NCI-H2081 treated with DMSO at 0.1 percent for 48 hours (cell line): ENCODE measurements at places on chromosomes 12 and 14.
A peak's percentile ranks its signal among the peaks of the same experiment; 100 is the strongest.

DNA sequence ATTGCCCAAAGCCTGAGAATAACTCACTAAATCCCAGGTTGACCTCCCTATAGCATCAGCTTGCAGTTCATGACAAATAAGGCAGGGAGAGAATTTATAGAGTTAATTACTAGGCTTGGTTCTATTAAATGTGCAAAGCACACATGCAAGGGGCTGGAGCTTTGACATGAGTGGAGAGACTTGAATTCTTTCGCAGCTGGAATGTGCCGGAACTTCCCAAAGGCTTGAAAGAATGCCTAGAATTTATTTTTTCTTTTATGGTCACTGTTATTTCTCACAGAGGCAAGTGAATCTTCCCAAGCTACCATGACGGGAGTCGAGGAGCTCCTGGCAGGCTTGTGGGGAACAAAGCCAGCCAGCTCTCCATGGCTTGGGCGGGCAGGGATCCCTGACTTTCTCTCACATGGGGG, 95.5 kb upstream of the USP44 start:
- DNase-seq: no peak

DNA sequence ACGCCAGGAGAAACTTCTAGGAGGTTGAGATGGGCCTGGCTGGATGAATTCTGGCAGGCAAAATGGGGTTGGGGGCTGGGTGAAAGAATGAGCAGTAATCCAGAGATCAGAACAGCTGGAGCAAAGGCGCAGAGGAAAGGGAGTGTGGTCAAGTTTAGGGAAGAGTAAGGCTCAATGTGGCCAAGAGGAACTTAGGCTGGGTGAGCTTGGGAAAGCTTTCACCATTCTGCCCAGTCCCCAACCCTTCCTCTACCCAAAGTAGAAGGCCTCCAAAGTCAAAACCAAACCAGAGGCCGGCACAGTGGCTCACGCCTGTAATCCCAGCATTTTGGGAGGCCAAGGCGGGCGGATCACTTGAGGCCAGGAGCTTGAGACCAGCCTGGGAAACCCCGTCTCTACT, 10.2 kb upstream of the RABGGTA start:
- no peak for DNase-seq

- peak; percentile 50 for DNase-seq
These were observed 36.6 kb upstream of the CHGA start for GRCh38 chr14:92886337-92886736.

DNA sequence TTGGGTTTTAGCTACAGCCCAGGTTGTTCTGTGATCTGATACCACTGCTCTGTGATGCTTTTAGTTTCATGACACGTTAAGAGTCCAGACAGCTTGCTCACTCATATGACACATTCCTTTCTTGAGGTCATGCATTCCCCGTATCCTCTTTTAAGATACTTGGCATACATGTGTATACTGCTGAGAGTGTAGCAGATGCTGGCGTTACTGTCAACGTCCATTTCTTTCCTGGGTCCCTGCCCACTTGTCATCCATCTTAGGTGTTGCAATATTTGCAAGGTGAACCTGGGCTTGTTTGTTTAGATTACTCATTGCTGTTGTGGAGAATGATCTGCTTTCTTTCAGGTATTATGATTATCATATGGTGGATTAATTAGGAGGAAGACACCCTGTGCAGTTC, 9.1 kb upstream of the EMP1 start:
- no peak for DNase-seq

GRCh38 chr14:55807053-55807880, 227.3 kb downstream of the KTN1 start:
- peak; percentile 74 for DNase-seq

DNA sequence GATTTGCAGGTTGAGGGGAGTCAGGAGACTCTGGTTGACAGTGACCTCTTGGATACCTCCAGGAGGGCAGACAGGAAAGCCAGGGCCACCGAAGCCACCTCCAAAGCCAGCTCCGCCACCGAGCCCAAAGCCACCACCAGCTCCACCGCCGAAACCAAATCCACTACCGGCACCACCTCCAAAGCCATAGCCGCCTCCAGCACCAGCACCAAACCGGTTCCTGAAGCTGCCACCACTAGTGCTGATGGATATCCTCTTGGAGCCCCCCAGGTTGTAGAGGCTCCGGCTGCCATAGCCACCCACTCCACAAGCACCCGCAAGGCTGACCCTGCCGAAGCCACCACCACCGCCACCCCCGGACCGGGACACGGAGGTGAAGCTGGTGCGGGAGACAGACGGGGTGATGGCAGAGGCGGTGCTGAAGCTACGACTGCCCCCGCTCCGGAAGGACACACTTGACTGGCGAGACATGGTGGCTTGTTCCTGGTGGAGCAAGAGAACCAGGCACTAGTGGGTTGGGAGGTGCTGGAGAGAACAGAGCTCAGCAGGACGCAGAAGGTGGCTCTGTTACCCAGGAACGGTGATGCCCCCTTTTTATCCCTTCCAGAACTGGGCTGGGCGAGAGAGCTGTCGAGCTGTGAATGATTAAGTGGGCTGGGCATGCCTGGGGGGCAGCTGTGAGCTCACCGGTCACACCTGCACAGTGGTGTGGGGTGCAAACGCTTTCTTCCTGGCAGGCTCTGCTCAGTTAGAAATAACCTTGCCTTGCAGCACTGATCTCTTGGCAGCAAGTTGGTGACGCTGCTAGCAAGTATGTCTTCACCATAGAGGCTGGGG, at the start of gene KRT5:
TSS of gene KRT5 (minus strand) at position 569 of the 837 bp plus-strand sequence. CDS start at position 471, 98 bp downstream.
- no peak for DNase-seq

DNA sequence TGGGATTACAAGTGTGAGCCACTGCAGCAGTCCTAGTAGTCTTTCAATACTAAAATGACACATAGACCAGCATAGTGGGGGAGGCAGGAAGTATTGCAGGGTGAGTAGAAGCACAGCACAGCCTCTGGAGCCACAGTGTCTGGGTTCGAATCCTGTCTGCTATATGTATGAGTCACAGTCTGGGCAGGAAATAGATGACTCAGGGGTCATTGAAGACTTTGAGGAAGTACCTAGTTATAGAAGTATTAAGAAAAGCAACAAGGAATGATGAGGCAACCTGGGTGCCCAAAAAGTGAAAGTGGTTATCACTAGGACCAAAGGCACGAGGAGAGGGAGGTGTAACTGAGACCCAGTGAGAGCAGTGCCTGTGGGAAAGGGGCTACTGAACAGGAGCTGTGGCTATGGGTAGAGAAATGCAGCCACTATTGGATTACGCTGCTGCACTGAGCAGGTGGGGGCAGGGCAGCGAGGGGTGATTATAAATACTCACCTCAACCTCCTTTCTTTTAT, 124.0 kb downstream of the PDE3A start:
- DNase-seq: no peak

GRCh38 chr14:66628636-66629035, 120.7 kb downstream of the GPHN start:
- DNase-seq: no peak

DNA sequence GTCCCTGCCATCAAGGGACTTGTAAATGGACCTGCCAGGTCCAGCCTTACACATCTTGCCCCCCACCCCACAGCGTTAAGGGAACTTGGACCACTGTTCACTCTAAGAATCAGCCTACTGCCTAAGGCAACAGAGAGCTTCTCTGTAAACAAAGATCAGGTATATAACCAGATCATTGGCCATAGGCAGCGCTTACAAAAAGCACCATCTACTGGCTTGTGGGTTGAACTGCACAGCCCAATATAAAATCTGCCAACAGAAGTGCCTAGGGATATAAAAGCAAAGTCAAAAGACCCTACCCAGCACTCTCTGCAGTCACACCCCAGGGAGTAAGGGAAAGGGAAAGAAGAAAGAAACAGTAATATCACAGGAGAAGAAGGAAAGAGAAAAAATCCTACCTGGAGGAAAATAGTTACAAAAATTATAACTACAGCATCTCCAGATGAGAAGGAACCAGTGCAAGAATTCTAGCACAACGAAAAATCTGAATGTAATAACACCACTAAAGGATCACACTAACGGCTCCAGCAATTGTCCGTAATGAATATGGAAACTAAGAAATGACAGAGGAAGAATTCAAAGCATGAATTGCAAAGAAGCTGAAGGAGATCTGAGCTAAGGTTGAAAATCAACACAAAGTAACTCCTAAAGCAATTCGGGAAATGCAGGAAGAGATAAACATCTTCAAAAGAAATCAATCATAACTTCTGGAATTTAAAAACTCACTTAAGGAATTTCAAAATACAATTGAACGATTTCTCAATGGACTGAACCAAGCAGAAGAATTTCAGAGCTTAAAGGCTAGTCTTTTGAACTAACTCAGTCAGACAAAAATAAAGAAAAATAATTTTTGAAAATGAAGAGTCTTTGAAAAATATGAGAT, 95.2 kb upstream of the PCED1B start:
- peak; percentile 6 for DNase-seq

DNA sequence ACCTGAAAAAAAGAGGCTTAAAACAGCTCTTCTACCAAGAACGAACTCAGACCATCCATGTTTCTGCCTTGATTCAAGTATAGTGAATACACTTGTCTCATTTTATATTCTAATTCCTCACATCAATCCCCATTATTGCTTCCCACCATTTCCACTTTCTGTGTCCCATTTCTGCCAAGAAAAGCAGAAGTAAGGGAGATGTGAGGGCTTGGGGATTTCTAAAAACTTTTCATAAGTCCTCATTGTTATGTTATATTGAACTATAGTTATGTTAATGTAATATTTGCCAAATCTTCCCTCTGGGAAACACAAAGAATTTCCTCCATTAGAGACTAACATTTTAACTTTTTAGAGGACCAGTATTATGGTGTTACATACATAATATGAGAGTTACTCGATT, 48.2 kb upstream of the PSMA6 start:
- DNase-seq: no peak

- no peak for DNase-seq
These were observed 81.1 kb downstream of the ESR2 start for GRCh38 chr14:64213086-64213485.

GRCh38 chr12:68786929-68787328, 21.0 kb upstream of the MDM2 start:
- no peak for DNase-seq

DNA sequence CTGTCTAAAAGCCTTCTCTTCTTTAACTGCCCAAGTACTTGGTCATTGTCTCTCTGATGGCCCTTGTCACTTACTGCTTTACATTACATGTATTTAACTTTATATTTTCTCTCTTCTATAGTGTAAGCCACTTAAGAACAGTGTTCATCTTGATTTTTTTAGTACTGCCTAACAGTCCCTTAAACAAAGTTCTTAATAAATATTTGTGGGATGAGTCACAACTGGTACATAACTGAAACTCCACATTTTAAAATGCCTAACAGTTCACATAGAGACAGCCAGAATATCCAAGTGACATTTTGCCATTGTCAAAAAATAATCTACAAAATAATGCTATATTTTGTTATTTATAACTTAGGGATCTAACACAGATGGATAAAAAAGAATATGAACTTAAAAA, 146.6 kb downstream of the STXBP6 start:
- DNase-seq: no peak

DNA sequence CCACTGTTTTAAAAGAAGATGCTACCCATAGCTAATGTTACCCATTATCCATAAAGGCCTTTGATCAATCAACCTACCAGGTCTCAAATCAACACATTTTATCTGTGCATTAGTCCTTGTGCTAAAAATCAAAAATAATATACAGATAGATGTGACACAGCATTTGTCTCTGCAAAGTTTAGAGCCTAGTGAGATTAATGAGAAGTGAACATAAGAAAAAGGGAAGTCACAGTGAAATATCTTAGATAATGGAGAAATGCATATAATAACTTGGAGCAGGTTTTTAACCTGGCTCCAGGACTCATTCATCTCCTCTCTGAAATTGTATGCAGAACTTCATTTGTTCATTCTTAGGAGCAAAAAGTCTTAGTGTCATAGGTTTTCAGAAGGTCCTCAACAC, 7.2 kb downstream of the PDE3A start:
- no peak for DNase-seq

DNA sequence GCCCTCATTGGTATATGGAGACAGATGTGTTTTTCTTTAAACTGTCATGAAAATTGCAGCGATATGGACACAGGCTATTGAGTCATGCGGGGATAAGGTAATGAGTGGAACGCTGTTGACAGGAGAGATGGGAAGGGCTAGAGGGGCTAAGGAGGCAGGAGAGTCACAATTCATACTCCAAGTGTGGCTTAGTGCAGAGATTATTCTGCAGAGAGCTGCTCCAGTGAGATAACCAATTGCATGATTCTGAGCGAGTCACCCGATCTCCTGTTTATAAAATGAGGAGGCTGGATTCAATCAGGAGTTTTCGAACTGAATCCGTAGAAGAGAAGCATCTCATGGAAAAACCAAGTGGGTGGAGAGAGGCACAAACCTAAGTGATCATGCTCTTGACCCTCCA, 106.4 kb upstream of the PLEKHG7 start:
- no peak for DNase-seq

GRCh38 chr14:83312511-83312910, 1778.9 kb upstream of the SEL1L start:
- DNase-seq: no peak

DNA sequence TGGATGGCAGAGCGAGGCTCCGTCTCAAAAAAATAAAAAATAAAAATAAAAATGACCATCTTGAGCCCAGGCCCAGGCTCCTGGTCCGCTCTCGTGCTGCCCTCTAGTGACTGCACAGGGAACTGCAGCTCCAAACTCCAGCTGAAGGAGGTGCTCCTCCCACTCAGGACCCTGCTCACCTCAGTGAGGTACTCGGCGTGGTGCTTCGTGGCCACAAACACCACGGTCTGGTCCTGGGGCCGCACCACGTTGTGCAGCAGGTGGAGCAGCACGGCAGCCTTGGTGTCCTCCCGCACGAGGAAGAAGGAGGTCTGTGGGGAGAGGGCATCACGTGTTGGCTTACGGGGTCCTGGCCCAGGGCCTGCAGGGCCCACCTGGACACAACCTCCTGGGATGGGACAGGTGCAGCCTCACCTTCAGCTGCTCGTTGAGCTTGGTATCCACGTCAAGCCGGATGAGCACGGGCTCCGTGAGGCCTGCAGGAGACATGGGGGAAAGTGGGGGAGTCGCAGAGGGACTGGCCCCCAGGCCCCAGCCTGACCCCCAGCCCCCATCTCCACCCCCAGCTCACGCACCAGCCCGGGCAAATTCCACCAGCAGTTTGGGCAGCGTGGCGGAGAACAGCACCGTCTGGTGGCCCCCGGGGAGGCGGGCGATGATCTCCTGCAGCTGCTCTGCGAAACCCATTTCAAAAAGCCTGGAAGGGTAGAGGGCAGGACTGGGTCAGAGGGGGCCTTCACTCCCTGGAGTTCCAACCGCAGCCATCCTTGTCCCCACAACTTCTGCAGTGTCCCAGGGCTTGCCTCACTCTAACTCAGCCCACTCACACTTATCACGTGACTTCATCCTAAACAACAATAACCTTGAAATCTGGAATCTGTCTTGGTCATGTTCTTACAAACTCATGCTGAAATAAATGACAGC, 10.6 kb downstream of the DDX54 start:
- DNase-seq: no peak

DNA sequence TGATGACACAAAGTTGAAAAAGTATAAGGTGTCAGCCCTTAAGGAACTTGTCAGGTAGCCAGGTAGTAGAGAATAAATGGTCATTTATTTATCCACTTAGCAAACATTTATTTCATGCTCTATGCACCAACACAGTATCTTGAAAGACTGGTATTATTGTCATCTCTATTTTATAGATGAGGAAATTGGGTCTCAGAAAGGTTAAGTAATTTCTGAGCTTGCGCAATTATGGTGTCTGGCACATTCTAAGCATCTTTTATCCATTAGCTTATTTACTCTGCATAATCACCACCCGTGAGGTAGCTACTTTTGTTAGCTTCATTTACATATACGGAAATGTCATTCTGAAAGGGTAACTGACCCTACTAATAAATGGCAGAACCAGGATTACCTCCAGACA, 2.5 kb upstream of the UTP20 start:
- no peak for DNase-seq

GRCh38 chr14:66498311-66498710, 9.6 kb upstream of the GPHN start:
- no peak for DNase-seq

GRCh38 chr12:131774576-131775391, 53.4 kb upstream of the MMP17 start:
- DNase-seq: no peak
